ENCODE measurements at places on chromosomes 3 and 15. TPM values are rescaled to one million over a fixed set of nuclear protein-coding genes. Genes with fewer than 3 reads are reported as not detected.
A peak's percentile ranks its signal among the peaks of the same experiment; 100 is the strongest.

GRCh38 chr3:155230382-155230781 lies 63.1 kb downstream of the STRIT1 start:
- DNase-seq, result no peak

DNA sequence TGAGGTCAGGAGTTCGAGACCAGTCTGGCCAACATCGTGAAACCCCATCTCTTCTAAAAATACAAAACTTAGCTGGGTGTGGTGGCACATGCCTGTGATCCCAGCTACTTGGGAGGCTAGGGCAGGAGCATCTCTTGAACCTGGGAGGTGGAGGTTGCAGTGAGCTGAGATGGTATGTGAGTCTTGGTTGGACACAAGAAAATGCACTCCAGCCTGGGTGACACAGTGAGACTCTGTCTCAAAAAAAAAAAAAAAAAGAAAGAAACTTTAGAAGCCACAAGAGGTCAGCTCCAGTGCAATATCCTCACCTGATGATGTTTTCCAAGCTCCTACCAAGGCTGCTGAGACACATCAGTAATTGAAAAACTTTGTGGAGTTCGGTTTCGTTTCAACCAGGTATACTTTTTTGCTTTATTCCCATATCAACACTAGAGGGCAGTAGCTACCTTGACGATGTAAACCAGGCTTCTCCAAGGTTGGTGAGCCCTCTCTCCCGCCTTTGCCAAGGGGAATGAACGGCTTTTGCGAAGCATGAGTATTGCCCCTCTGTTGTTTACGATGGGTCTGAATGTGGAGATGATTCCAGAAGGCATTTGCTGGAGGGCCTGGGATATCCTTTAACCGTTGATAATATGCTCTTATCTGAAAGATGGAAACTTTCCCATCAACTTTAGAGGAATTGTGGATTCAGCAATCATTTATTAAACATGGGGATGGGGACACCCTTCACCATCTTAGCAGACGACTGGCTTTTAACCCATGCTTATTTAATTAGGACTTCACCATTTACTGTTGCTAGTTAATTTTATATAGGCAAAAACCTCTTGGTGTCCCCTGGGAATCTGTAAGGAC lies 202.8 kb downstream of the SV2B start:
- DNase-seq, result peak; percentile 20

DNA sequence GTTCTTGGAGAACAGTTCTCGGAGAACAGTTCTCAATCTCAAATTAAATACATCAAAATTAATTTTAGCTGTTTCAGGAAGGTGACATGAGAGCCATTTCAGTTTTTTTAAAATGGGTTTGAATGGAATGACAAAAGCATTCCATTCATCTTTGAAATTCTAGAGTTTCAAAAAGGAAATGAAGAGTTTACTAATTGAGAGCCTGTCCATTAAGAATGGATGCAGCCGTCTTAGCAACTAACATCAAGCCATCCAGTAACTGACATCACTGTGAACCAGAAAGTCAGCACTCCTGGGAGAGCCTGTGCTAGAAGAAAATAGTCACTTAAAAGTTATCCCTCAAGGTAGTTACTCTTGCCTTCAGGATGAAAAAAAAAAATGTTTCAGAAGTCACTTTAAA lies 47.0 kb upstream of the FSTL1 start:
- DNase-seq, result no peak

DNA sequence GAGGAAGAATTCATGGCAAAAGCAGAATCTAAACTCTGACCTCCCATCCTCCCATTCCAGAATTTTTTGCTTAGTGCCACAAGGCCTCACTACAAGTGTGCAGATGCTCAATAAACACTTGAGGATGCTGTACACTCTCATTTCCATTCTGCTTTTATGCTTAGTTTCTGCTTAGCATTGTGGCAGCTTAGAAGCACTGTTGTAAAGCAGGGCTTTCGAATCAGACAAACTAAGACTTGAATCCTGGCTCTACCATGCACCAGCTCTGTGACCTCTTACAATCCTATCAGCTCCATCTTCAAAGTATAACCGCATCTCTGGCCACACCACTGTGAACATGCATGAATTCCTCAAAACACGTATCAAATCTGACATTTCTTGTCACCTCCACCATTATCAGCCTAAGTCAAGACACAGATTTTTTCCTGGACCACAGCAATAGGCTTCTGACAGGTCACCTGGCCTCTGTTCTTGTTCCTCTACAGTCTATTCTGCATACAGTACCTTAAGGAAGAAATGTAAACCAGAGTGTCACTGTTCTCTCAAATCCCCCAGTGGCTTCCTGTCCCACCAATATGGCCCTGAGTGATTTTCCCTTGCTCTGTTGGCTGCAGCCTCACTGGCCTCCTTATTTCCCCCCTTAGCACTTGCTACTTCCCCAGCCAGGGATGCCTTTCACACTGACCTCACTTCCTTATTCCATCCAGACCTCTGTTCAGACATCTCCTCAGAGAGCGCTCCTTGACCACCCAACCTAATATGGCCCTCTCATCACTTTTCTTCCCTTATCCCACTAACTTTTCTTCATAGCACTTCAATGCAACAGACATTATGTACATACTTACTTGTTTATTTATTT lies 8.1 kb upstream of the PHC3 start:
- DNase-seq, result no peak

- DNase-seq, result no peak
Observed at GRCh38 chr3:63069806-63070475, 194.7 kb upstream of the CADPS start.

DNA sequence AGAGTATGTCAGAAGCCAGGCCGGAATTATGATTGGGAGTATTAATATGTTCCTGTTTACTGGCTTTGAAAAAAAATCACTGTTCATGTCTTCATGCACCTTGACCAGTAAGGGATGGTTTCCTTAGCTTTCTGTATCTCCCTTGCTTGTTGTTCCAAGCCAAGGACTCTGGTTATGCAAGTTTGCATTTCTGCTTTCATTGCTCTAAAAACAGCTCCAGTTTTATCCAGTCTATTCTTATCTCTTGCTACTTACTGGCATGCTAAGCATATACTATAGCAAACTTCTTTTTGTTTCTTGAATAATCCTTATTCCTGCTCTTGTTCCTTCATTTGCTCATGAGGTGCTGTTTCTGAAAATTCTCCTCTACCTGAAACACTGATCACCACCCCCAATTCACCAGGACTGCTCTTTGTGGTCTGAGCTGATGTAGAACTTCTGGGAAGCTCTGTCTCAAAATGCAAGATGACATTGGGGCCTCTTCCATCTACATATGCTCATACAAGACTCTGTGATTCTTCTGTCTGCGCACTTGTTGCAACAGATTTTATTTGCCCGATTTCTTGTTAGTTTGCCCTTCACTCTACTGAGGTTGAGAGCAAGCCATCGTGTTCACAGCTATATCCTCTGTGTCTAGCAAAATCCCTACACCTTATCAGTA lies 173.0 kb downstream of the EBLN2 start:
- no peak for DNase-seq

GRCh38 chr15:92377083-92377789 lies 16.4 kb upstream of the ST8SIA2 start:
- DNase-seq, result peak; percentile 22

GRCh38 chr3:9435316-9435715 lies 37.9 kb downstream of the SETD5 start:
- no peak for DNase-seq

DNA sequence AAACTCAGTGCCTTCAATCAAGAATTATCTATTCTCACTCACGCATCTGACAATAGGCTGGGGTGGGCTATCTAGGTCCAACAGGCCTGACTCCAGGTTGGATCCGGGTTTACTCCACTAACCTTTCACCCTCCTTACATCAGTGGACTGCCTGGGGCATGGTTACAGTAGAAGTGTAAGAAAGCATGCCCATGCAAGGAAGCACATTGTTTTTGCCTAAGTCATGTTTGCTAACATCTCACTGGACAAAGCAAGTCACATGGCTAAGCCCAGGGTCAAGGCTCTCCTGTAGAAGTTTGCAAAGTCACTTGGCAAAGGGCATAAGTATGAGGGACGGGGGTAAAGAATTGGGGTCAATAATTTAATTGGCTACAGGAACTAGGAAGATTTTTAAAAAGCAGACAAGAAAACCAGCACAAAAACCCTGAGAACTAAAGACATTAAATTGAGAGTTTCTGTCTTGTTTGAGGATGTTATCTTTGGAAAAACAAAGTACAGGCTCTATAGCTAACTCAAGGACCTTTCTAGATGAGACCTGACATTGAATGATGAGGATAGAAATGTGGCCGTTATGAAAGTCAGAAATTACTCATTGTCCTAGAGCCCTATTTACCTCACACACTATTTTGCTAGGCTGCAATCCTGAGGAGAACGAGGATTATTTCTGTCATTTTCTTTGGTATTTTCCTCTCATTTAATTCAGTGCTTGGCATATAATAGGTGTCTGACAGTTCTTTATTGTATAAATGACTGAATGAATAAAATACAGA lies 214.2 kb downstream of the IL20RB start:
- DNase-seq, result no peak

EFCC1 gene
- total RNA-seq, result 0.49 TPM

SLC22A14 gene
- not detected for total RNA-seq

ASTE1 gene
- total RNA-seq, result 1.6 TPM

C3orf22 gene
- not detected for total RNA-seq
